Right hindlimb (tissue), 1 donor: ENCODE measurements at places on chromosomes 7 and 10.

DNA sequence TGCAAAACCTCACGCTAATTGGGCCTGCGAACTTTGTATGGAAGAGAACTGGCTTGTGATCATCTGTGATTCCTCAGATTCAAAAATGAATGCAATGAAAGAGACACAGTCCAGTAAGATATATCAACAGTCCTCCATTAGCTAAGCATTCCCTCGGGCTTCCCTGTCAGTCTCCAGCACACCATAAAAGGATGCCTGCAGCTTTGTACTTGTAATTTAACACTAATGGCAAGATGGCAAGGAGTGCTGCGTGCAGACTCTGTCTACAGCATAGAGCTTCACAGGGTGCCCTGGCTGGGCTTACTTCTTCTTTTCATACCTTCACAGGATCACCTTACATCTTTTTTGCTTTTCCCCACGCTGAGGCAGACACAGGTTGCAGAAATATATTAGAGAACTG lies 200.0 kb downstream of the GFRA1 start:
- no peak for DNase-seq

DNA sequence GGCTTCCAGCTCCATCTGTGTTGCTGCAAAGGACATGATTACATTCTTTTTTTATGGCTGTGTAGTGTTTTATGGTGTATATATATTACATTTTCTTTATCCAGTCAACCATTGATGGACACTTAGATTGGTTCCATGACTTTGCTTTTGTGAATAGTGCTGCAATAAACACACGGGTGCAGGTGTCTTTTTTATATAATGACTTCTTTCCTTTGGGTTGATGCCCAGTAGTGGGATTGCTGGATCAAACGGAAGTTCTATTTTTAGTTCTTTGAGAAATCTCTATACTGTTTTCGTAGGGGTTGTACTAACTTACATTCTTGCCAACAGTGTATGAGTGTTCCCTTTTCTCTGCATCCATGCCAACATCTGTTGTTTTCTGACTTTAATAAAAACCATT lies 189.7 kb downstream of the ACTR3B start:
- DNase-seq = no peak

GRCh38 chr10:94035982-94036765 lies 42.4 kb downstream of the PLCE1 start:
- DNase-seq = no peak

DNA sequence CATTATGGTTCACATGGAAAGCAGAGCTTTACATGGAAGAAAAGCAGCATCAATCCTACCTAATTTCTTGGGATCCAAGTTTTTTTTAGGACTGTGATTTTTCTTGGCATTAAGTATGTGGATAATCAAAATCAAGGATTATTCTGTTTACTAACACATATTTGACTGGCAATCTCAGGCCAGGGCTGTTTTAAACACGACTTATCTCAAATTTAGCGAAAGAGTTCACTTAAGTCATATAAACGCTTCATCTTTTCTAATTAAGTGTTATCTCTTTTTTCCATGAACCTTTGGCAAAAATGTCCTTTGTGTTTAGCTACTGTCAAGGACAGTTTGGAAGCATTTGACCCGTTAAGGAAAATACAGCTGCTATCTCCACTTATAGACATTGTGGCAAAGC lies 92.0 kb downstream of the GNAI1 start:
- no peak for DNase-seq
